ENCODE measurements at places on chromosomes 1 and 21.

- no peak for DNase-seq
These were observed 39.6 kb downstream of the HSD3B1 start for GRCh38 chr1:119546641-119547040.

DNA sequence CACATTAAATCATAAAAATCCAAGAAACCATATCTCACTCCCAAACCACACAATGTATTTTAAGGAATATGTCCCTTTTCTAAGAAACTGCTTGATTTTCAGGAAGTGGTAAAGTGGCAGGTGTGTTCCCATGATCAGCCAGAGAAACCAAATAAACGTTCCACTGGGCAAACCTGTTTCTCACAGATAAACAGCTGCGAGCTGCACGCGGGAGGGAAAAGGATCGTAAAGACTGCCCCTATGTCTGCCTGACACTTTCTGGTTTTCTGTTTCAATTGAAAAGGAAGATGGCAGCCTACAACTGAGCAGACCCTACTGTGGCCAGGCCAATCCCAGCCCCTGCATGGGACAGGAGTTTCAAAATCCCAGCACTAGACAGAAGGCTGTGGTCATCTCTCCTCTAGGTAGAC lies 36.6 kb downstream of the HIVEP3 start:
- DNase-seq: no peak

- DNase-seq: no peak
These were observed 229.5 kb upstream of the VAMP3 start for GRCh38 chr1:7541629-7542028.

DNA sequence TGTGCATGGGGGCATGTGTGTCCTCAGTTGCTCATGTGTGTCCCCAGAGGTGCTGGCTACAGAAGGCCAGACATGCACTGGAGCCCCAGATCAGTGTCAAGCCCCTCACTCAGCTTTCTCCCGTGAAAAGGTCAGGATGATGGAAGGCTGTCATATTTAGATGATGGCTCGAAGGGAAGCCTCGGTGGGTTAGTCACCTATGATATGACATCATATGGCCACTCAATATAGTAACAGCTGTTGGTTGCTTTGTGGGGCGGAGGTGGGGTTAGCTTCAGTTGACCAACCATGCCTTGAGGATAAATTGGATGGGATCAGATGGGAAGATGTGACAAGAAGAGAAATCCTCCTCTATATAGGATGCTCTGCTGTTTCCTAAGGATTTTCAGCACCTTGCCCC lies 43.5 kb upstream of the ATF3 start:
- no peak for DNase-seq

DNA sequence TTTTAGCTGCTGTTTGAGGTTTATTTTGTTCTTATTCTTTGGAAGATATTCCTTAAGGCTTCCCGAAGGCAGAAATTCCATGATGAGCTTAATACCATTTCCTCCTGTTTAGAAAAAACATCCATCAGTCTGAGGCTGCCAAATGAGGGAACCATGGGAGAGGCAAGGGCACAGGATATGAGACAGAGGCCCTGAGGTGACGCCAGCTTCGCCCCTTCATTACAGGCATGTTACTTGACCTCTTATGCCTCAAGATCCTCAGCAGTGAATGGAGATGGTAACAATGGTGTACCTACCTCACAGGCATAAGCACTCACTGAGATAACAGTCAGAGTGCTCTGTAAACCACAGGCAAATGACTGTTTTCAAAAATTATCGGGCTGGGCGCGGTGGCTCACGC lies 93.6 kb downstream of the RAVER2 start:
- DNase-seq: no peak

GRCh38 chr21:38989745-38990423 lies 184.2 kb downstream of the ETS2 start:
- DNase-seq: no peak

DNA sequence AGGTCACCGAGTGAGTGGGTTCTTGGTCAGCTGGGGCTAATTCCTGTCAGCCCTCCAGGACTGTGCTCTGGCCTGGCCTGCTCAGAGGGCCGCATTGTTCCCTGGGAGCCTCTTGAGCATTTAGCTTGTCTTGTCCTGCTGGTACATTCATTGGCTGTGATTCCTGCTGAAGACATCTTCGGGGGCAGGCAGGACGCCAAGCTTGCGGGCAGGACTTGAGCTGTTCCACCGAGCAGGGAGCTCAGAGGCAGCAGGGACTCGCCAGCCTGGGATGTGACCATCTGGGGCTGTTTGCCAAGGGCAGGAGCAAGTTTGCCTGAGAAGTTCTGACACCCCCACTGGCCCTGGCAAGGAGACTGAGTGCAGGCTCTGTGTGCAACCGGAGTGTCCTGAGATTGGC lies 7.0 kb upstream of the SLC26A9 start:
- no peak for DNase-seq

DNA sequence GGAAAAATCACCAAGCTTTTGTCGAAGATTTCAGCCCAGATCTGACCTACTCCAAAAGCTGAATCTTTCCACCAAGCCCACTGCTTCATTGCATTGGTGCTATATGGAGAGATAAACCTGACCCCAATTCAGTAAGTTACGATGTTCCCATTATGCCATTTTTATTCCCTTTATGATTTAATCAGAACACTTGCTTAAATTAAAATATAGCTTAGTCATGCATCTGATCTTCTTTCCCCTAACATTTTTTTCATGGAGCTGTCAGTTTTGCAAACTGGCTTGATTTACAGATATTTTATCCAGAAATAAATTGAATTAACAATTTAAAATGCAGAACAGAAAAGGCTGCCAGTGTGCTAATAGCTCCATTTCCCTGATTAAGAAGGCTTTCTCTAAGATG lies 503.5 kb upstream of the C1orf87 start:
- DNase-seq: no peak

DNA sequence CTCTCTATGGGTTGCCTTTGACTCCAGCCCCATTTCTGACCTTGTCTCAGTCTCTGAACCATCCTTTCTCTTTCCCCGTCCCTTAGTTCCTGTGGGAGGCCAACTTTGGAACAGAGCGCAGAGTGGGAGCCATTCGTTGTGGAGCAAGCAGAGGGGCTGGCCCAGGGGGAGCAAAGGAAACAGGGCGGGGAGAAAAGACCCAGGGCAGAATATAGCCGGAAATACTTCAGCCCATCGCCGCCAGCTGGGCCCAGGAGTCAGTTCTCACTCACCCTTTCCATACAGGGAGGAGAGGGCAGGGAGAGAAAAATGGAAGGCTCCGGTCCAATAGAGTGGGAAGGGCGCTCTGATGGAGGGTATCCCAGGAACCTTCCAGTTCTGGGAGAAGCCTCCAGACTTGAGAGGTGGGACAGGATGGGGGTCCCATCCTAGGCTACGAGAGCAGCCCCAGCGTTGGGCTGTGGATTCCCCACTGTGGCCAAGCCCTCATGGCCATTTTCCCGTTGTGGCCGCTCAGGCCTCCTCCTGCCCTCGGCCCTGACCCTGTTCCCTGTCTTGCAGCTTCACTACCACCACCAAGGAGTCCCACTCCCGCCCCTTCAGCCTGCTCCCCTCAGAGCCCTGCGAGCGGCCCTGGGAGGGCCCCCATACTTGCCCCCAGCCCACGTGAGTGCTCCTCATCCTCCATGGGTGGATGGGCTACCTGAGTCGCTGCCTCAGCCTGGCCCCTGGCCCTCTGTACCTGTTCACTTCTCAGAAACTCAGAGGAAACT lies 10.9 kb downstream of the PEAR1 start:
- no peak for DNase-seq

GRCh38 chr1:193176113-193176512 lies 10.3 kb downstream of the B3GALT2 start:
- DNase-seq: no peak

DNA sequence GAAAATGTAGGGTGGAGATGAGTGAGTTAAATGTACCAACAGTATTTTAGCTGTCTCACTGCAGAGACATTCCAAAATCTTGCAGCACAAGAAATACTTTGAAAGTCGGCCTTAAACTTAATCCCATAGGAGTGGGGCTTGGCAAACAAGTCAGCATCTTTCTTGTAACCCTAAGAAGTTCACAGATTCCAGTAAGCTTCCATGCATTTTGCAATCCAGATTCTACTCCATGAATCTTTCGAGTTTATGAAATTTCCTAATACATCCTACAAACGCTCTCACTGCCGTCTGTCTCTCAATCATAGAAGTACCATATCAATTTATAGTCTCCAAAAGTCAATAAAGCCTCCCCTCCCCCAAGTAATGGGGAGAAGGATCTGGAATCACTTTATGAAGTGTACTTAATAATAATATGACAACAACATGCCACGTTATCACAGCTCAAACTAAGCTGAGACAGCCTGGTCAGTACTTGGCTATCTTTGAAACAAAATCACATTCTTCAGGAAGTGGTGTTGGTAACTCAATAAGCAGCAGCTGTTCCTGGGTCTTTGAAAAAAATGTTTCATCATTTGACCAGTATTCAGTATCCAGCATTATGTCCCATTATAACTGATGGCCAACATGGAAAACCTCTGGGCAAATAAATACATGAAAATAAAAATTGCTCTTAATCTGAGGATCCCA lies 317.4 kb upstream of the RUNX1 start:
- DNase-seq: no peak

DNA sequence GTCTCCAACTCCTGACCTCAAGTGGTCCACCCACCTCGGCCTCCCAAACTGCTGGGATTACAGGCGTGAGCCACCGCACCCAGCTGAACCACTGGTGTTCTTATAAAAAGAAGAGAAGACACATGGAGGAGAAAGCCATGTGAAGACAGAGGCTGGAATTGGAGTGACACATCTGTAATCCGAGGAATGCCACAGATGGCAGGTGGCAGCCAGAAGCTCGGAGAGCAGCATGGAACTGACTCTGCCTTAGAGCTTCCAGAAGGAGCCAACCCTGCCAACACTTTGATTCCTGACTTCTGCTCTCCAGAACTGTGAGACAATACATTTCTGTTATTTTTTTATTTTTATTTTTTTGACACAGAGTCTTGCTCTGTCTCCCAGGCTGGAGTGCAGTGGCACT lies 59.0 kb upstream of the ATP2B4 start:
- no peak for DNase-seq

- no peak for DNase-seq
These were observed 113.4 kb upstream of the RAVER2 start for GRCh38 chr1:64631346-64632034.

GRCh38 chr1:110338309-110338885 lies 780 bp upstream of the RBM15 start:
- DNase-seq: peak; percentile 93

DNA sequence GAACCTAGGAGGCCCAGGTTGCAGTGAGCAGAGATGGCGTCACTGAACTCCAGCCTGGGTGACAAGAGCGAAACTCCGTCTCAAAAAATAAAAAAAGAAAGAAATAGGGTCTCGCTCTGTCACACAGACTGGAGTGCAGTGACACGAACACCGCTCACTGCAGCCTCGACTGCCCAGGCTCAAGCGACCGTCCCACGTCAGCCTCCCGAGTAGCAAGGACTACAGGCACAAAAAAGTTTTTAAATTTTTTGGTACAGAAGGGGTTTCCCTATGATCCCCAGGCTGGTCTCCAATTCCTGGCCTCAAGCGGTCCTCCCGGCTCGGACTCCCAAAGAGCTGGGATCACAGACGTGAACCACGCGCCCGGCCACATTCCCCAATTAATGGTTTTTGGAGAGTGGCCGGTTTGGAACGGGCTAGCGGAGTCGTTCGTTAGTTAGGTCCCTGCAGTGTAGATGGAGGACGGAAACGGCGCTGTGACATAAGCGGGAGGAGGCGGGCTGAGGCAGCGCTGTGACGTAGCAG lies 611 bp upstream of the GUK1 start:
- no peak for DNase-seq

GRCh38 chr1:24932284-24932683 lies 2.2 kb upstream of the RUNX3 start:
- DNase-seq: peak; percentile 42

DNA sequence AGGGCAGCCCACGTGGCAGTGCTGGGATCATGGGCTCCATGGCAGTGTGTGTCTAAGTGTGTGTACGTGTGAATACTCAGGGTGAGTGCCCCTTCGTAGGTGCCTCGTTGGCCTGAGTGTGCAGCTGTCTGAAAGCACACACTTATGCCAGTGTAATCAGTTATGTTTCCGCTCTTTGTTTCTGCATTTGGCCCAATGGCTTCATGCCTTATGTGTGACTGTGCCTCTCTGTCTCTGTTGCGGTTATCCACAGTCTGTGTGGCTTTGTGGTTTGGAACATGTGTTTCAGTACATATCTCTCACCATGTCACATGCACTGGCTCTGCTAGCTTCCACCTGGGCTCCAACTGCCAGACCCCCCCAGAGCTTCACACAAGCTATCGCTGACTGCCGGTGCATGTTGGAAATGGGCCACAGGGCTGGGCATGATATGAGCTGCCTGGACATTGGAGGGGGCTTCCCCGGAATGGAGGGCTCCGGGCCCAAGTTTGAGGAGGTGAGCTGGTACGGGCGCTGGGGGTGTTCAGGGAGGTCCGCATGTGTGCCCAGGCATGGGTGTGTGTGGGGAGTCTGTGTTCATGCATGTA lies 70.3 kb upstream of the TINAGL1 start:
- DNase-seq: no peak

GRCh38 chr1:29245876-29246275 lies 9.6 kb downstream of the PTPRU start:
- DNase-seq: no peak

GRCh38 chr1:3775490-3776230 lies 3.1 kb downstream of the SMIM1 start:
- DNase-seq: peak; percentile 46

- DNase-seq: no peak
These were observed 83.2 kb downstream of the CLDN17 start for GRCh38 chr21:30083225-30083945.

GRCh38 chr1:229340496-229340895 lies 2.4 kb downstream of the CCSAP start:
- DNase-seq: no peak

DNA sequence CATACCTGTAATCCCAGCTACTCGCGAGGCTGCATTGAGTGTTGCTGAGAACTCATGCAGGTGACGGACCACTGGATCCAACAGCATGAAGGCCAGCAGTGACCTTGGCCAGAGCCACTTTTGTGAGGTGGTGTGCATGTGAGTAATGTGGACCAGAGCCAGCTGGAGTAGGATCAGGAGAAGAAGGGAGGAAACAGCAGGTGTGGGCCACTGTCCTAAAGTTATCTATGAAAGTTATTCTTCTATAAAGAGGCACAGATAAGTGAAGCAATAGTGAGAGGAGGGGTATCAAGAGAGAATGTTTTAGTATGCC lies 47.8 kb downstream of the TCP10L start:
- no peak for DNase-seq

- DNase-seq: no peak
These were observed 429 bp downstream of the SRRM1 start for GRCh38 chr1:24643363-24644099.
